ENCODE measurements at places on chromosomes 4 and X.

- DNase-seq: no peak
Measured at GRCh38 chrX:24186483-24186882, 37.0 kb downstream of the ZFX start.

DNA sequence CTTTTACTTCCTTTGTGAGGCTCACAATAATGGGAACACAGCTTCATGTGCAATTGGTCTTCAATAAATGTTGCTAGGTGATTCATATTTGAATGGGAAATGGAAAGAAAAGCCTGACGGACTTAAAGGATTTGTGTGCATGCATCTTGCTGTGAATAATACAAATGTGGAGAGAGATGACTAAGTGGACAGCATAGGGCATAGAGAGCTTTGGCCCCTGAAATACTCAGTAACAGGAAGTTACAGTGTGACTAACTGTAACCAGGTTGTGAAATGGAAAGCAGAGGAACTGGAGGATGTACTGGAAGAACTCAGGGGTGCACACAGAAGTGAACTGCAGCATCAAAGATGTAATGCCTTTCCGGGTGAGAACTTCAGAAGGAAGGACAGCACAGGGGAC, 206.7 kb downstream of the MGST2 start:
- no peak for DNase-seq

DNA sequence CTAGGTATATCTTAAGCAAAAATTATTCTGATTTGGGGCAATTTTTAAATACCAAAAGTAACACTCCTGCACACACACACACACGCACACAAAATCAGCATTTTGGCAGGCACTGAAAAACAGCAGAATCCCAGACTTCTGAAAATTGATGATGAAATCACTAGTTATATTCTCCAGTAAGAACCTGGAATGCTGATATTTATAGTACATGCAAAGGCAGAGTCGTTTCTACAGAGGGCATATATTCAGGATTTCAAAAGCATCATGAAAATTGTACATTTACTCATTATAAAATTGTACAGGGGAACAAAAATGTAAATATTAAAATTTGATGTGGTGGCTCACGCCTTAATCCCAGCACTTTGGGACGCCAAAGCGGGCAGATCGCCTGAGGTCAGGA, 352.5 kb upstream of the PITX2 start:
- no peak for DNase-seq

GRCh38 chrX:46278572-46278971, 266.6 kb downstream of the ZNF674 start:
- no peak for DNase-seq

DNA sequence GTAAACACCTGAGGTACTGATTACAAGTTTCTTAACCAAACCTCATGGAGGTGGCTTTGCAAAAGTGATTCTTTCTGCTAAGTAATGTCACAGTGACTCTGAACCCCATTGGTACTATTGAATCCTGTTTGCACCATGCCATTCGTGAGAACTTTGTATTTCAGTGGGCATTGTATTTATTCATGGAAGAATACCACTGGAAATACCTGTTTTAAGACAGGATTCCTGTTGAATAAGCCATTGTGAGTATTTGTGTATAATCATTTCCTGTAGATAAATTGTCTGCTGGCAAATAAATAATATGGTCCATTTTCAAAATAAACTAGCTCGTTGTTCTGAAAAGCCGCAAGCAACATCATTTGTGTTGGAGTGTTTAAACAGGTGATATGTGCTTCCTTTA, 136.4 kb upstream of the GUCY1A1 start:
- no peak for DNase-seq

- no peak for DNase-seq
Measured at GRCh38 chrX:39502486-39502885, 595.3 kb downstream of the BCOR start.

GRCh38 chr4:127145006-127145540, 487.7 kb upstream of the INTU start:
- no peak for DNase-seq

DNA sequence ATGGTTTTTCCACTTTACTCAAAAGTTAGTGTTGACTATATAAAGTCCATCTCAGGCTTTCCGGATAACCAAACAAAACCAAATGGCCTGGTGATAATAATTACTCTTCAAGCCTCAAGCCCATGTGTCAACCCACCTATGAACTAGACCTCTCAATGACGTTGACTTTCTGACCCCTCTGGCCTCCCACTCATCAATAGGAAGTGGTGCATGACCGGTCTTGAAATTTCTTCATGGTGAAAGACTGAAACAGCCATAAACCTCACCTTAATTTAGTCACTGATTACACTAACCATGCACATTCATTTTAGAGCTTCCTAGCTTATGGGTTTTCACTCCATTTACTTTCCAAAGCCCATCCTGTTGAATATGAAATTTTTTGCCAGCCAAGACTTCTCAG, 276.0 kb downstream of the KLHL13 start:
- DNase-seq: no peak
